COR-L47 (cell line): ENCODE measurements at places on chromosomes 2 and 18.

DNA sequence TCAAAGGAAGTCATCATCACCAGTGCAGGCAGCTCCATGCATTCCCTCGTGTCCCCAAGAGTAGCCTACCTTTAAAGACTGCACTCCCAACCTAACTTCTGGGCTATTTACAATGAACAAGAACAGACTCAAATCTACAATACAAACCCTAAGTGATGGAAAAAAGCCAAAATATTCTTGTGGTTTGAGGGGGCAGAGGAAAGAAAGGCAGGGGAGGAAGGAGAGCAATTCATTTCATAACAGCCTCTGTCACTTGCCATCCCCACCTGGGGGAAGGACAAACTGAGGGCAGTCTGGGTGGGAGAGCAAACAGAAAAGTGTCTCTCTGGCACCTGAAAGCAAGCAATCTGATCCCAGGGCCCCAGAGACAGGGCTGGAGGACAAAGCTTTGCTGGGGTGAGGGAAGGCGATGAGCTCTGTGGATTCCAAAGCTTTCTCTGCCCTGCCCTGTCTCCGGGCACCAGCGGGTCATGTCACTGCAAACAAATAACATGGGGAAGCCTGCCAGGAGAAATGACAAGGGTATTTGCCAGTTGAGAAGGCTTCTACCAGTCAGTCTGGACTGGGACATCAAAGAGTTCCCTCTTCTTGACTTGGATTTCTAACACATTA is 528.0 kb upstream of the TNP1 start:
- DNase-seq: peak; percentile 6

- DNase-seq: no peak
Observed at GRCh38 chr2:28470759-28471158, 25.1 kb upstream of the PLB1 start.

DNA sequence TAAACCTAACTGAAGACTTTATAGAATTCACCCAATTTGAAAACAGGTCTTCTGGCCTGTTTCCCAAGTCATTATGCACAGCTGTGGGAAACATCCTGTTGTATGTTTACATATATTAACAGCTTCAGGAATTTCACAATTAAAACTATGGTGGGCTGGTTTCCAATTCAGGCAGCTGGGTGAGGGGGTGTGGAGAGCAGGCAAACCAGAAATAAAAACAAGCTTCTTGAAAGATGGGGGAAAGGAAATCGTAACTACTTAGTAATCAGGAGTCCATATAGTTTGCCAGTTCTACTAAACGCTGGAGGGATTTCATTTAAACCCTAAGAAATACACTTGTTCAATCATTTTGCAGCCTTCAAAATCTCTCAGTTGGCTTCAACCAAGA is 22.8 kb downstream of the ATP8B1 start:
- DNase-seq: peak; percentile 84

GRCh38 chr2:129757366-129757914 is 222.0 kb upstream of the RAB6C start:
- DNase-seq: no peak

- no peak for DNase-seq
Observed at GRCh38 chr2:24115057-24115456, 8.1 kb downstream of the PFN4 start.

DNA sequence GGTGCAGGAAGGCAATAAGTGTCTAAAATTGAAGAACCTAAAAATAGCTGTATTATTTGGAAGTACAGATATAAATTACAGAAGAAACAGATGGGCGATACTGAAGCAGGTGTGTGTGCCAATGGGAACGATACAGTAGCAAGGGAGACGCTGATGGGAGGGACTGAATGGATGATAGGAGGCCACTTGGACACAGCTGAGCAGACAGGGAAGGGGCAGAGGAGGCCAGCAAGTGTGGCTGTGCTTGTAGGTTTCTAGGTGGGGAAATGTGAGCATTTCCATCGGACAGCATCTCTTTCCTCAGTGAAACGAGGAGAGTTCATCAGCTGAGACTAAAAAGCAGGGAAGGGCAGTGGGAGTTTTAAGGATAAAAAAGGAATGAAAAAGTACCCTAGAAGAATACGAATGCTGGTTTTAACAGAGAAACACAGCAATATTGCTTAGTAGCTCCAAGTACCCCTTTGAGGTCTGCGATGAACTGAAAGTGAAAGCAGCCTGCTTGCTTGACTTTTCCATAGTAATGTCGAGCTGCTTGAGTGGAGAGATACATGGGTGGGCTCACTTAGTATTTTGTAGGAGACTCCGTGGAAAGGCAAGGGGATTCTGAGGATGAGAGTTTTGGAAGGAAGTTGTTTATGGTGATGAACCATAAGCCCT is 91.7 kb upstream of the EPC2 start:
- no peak for DNase-seq

GRCh38 chr2:54271843-54272627 is 16.0 kb upstream of the TSPYL6 start:
- no peak for DNase-seq

DNA sequence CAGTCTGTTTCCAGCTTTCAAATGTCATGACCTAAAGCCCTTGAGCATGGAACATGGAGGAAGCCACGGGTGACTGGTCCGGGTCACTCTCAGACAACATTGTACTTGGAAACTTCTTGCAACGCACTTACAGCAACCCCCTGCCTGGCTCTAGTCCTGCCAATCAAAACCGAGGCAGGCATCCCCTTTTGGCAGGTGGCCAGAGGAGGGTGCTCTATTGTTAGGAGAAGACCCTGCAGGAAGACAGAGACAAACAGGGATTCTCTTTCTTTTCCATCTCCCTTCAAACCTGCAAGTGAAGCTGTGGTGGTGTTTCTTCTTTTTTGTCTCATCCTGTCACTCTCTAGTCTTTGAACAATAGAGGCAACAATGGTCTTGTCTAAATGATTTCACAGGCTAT is 667.2 kb downstream of the ZEB2 start:
- peak; percentile 76 for DNase-seq

- no peak for DNase-seq
Observed at GRCh38 chr2:2919574-2920365, 457.8 kb downstream of the EIPR1 start.

DNA sequence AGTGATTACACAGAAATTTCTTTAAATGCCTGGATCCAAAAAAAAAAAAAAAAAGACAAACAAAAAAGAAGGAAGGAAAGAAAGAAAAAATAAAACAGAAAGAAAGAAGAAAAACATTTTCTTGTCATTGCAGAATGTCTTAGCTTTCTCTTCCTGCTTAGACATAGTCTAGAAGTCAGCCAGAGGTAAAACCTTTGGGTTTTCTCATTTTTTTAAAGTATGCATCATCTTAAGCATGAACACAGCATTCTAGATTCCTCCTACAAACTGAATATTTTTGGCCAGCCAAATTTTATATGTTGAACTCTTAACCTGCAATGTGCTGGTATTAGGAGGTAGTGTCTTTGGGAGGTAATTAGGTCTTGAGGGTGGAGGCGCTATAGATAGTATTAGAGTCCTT is 243.9 kb downstream of the TRIB2 start:
- DNase-seq: no peak

- no peak for DNase-seq
Observed at GRCh38 chr2:237968048-237968862, 1.4 kb downstream of the UBE2F start.

- DNase-seq: no peak
Observed at GRCh38 chr2:226256237-226256636, 543.4 kb downstream of the IRS1 start.

- no peak for DNase-seq
Observed at GRCh38 chr2:104804148-104804890, 49.6 kb upstream of the POU3F3 start.

GRCh38 chr2:106700616-106701015 is 185.4 kb downstream of the ST6GAL2 start:
- no peak for DNase-seq

GRCh38 chr18:44128365-44128764 is 552.3 kb upstream of the SETBP1 start:
- no peak for DNase-seq

GRCh38 chr2:133660510-133660909 is 92.2 kb upstream of the NCKAP5 start:
- DNase-seq: no peak

DNA sequence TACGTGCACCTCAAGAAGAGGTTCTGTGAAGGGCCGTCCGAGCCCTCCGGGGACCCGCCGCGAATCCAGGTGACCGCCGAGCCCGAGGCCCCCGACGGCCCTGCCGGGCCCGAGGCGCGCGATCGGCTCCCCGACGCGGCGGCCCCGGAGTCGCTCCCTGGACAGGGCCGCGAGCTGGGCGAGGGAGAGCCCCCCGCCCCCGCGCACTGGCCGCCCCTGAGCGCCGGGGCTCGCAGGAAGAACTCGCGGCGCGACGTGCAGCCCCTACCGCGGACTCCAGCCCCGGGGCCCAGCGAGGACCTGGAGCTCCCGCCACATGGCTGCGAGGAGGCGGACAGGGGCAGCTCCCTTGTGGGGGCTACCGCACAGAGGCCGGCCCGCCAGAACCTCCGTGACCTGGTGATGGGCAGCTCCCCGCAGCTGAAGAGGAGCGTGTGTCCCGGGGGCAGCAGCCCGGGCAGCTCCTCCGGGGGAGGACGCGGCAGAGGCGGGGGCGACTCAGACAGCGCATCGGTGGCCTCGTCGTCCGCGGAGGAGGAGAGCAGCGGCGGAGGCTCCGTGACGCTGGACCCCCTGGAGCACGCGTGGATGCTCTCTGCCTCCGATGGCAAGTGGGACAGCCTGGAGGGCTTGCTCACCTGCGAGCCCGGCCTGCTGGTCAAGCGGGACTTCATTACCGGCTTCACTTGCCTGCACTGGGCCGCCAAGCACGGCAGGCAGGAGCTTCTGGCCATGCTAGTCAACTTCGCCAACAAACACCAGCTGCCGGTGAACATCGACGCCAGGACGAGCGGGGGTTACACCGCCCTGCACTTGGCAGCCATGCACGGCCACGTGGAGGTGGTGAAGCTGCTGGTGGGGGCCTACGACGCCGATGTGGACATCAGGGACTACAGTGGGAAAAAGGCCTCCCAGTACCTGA is 812 bp downstream of the SOWAHC start:
- peak; percentile 11 for DNase-seq

DNA sequence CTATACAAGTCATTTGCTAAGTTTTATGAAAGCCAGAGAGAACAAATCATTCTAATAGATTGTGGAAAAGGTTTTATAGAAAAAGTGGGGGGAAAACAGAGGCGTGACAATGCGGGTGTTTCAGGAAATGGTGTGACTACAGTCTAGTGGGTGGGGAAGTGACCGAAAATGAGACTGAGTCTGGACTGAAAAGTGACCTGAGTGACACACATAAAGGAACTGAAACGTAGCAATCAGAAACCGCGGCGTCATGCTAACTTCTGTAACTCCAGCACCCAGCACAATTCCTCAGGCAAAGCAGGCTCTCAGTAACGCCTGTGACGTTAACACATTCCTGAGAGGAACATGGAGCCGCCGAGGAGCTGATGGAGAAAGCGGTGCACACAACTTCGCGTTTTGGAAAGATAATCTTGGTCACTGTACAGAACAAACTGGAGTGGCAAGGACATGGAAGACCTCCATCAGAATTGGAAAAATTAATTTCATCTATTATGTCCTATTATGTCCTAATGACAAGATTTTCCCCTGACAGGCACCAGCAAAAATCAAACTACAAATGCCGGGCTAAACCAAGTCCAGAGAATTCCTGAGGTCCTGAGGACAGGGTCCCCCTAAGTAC is 1.4 kb upstream of the CD226 start:
- no peak for DNase-seq

DNA sequence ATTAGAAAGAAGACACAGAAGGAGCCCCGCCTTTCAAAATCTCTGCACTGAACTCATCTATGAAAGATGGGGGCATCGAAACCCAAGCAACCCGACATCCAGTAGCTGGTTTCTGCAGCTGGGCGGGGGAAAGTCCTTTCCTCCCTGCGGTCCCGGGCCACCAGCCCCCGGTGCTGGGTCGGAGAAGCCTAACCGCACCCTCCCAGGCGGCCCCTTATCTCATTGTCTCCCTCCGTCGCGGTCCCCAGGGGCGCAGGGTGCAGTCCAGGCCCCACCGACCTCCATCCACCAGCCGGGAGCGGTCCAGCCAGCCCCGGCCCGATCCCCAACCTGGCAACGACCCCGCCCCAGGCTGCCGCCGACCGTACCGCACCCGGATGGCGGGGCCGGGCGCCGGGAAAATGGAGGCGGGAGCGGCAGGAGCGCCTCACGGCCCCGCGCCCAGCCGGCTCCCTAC is 452 bp downstream of the RAPH1 start:
- peak; percentile 63 for DNase-seq

DNA sequence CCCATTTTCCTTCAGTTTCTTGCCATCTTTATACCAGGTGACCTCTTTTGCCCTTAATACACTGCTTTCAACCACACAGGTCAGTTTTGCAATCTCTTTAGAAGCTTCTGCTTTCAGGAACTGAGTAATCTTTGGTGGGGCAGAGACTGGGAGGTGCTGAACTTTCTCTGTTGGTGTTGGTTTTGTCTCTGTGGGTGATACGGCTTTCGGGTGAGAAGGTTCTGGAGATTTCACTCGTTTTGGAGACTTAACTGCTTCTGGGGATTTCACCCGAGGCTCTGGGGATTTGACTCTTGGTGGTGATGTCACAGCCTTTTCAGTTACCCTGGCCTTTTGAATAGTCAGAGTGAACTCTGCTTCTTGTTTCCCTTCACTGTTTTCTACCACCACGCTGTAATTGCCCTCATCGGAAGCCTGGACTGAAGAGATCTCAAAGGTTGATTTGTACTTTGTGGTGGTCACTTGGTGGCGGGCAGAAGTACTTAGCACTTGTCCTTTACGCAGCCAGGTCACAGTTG is 50.4 kb downstream of the PLEKHA3 start:
- no peak for DNase-seq

DNA sequence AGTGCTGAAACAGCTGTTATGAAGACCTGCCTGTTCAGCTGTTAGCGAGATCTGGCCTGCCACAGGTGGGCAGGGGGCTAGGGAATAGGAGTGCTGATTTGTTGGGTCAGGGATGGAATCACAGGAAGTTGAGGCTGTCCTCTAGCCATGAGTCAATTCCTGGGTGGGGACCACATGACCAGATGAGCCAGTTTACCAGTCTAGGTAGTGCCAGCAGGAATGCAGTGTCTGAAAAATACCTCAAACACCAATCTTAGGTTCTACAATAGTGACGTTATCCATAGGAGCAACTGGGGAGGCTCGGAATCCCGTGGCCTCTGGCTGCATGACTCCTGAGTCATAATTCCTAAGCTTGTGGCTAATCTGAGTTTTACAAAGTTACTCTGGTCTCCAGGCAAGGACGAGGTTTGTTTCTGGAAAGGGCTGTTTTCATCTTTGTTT is 44.9 kb downstream of the DYSF start:
- DNase-seq: no peak

- peak; percentile 17 for DNase-seq
Observed at GRCh38 chr18:39701055-39701783, 2135.6 kb upstream of the CELF4 start.

DNA sequence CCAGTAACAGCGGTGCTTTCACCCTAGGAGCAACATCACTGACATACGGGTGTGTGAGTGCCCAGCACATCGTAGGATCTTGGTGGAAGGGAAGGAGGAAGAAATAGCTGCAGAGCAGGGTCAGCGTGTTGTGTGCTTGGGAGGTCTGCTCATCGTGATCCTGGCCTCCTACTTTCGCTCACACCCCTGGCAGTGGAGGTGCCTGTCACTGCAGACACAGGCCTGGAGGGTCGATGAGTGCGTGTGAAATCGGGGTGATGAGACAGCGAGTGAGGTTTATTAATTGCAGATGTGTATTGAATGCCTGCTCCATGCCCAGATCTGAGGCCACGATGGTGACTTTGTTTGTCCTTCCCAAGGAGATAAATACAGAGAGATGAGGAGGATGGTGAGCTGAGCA is 126.1 kb downstream of the NCK2 start:
- DNase-seq: no peak
